ENCODE measurements at places on chromosomes 11 and 22.

GRCh38 chr11:12235553-12235946 lies 125.2 kb downstream of the MICAL2 start:
- no peak for DNase-seq

DNA sequence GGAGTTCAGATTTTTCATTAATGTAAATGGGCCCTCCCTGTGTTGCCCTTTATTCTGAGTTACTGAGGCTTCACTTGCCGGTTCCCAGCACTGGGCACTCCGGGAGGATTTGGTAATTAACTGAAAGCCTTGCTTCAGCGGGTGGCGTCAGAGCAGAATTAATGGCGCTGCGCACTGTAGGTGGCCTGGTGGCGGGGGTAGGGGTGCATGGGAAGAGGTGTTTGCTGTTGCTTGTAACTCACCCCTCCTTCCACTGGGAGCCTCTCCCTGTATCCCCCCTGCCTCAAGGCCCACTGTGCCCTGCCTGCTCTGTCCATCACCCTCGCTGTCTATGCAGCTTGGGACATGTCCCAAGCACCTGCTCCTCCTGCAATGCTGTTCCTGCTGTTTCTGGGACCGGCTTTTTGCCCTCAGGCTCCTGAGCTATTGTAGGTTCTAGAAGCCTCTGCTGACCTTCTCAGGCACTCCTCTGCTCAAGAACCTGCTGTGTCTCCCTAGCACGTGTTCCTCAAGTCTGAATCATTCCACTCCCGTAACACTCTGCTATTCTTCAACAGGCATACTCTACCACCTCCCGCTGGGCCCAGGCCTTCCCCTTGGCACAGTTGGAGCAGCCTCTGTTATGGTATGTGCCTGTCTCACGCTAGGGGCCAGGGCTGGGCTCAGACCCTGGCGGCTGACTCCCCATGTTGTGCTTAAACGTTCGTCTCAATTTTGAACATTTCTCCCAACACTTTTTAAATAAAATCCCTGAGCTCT lies 24.4 kb downstream of the ARHGAP8 start:
- DNase-seq = no peak

DNA sequence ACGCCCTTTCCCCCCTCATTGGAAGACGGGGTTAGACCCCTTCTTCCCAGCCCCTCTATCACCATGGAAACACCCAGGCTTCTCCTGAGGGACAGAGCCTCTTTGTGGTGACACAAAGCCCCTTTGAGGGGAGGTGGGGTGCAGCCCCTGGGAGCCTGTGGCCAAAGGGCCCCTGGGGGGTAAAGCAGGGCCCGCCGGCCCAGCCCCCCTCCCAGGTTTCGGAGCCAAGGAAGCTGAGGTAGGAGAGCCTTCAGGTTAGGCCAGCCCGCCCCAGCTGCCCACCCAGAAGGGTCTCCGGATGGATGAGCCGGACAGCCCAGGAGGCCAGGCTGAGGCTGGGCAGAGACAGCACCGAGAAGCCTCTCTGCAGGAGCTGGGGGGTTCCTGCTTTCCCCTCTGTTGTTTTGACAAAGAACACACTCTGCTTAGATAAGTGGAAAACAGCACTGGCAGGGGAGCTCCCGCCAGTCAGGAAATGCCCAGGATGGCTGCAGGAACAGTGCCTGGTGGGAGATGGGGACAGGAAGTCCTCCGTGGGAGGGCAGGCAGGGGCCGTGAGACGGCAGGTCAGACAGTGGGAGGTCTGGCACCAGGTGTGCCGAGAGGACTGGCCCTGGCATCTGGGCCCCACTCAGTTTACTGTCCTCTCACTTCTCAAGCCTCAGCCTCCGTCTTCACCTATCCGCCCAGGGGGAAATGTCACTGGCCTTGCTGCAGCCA lies 18.2 kb downstream of the ARVCF start:
- DNase-seq = no peak

- no peak for DNase-seq
Observed at GRCh38 chr11:12914400-12914912, 94.7 kb upstream of the RASSF10 start.

GRCh38 chr22:36431977-36432376 lies 44.2 kb upstream of the MYH9 start:
- DNase-seq = no peak

DNA sequence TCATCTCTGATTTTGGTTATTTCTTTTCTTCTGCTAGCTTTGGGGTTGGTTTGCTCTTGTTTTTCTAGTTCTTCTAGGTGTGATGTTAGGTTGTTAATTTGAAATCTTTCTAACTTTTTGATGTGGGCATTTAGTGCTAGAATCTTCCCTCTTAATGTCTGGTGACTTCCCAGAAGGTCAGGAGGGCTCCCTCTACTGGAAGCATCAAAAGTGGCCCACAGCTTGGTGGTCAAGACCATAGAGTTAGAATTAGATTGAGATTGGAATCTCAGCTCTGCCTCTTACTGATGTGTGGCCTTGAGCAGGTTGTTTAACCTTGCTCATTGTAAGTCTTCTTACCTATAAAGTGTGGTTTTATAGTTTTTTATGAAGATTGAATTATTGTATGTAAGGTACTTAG lies 99.3 kb downstream of the FDX1 start:
- peak; percentile 14 for DNase-seq

- no peak for DNase-seq
Observed at GRCh38 chr11:34977089-34977912, 60.9 kb downstream of the PDHX start.

DNA sequence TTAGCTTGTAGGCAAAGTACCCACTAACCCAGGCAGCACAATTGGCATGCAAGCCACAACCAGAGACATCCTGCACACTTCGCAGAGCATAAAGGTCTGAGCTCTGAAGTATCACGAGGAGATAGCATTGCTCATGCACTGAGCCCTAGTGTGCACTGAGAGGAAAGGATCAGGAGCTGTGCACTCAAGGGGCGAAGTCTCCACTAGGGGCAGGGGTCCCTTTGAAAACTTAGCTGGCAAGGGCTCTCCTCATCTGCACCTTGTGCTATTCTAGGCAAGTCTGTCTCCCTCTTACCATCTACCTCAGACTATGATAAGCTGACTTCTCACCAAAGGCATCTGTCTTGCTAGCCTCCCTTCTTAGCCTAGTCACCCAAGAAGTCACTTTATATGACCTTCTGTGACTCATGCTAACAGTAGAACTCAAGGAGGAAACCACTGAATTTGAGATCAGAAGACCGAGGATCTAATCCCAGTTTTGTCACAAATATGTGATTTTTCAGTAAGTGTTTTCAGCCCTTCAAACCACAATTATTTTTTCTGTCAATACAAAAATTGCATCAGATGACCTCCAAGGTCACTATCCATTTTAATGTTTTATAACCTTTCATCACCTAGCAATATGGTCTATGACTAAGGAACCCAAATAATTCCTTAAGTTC lies 1078.0 kb downstream of the NTM start:
- no peak for DNase-seq
